ENCODE measurements at places on chromosomes 2 and 18.

DNA sequence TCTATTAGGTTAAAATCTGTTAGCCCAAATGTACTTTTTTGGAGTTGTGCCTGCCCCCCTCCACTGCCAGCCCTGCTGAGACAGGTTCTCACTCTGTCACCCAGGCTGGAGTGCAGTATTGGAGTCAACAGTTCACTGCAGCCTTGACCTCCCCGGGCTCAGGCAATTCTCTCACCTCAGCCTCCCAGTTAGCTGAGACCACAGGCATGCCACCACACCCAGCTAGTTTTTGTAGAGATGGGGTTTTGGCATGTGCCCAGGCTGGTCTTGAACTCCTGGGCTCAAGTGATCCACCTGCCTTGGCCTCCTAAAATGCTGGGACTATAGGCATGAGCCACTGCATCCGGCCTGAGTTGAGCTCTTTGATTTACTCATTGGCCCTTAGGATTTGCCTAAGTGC, 110.7 kb downstream of the ICA1L start:
- DNase-seq = no peak

DNA sequence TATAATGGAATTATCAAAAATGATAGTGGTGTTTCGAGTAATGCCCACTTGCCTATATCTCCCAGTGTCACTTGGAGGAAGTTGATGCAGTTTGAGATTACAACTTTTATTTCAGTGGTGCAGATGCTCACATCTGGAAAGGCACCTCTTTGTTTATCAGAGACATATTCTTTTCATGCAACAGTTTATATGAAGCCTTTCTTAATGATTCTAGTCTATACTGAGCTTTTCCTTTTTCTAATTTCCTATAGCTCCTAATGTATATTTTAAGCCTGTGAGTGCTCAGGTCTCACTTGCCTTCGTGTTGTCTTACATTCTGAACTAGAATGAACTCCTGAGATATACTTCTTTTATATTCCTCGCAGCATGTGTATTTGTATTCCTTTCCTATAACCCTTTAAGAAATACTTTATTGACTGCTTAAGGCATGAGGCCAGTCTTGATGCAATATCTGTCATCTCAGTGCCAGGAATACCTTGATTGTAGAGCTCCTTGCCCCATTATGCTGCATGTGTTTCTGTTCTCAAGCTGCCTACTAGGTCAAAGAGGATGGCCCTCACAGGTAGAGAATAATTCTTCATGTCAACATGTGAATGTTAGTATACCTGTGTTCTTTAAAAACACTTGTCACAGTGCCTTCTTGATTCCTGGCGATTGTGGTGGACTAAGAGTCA, 52.6 kb downstream of the VRK2 start:
- no peak for DNase-seq

DNA sequence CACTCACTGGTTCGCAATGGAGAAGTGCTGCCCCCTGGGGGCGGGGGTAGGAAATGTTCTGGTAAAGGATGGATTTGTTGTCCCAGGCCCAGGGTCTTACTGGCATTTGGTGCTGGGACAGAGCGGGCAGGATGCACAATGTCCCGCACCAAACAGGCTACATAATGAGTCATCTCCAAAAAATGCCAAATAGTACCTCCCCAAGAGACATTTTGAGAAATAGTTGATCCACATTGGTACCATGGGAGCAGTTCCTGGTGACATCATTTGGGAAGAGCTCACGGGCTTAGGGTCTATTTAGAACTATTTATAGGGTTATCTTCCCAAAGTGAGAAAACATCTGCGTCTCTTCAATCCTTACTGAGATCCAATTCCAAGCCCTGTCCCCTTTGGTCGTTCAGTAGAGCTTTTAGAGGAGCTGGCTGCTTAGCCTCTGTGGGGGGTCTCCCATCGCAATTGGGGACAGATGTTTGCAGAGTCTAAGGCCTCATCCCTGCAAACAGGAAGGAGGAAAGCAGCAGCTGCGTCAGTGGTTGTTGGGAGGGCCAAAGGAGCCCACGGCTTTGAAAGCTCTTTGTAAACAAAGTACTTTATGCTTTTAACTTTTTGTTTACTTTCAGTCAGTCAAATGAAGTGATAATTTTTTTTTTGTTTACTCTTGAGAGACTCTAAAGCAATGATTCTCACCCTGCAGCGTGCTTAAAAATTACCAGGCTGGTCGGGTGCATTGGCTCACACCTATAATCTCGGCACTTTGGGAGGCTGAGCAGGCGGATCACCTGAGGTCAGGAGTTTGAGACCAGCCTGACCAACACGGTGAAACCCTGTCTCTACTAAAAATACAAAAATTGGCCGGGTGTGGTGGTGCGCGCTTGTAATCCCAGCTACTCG, 49.3 kb downstream of the GREB1 start:
- DNase-seq = peak; percentile 34

DNA sequence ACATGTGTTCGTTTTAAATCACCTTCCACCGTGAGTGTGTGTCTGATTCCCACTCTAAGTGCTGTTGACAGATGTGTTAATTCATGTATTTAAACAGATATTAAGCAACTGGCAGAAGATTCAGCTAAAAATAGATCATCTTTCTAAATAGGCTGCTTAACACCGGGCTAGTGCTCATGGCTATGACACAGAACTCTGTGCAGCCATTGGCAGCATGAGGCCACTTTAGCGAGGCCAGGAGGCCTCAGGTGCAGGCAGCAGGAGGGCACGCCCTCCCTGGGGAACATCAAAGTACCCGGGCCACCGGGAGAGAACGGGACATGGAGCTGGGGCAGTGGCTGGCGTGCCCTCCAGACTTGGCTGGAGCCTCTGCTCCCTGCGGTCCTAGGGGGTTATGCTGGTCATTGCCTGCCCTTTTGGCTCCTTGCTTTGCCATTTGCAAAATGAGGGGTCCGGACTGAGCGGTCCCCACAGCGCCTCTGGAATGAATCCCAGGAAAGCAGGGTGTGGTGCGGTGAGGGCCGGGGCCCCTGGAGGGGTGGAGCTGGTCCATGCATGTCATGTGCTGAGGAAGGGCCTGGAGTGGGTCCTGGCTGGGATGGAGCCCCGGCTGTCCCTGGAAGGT, 62.8 kb upstream of the HDAC4 start:
- DNase-seq = no peak

DNA sequence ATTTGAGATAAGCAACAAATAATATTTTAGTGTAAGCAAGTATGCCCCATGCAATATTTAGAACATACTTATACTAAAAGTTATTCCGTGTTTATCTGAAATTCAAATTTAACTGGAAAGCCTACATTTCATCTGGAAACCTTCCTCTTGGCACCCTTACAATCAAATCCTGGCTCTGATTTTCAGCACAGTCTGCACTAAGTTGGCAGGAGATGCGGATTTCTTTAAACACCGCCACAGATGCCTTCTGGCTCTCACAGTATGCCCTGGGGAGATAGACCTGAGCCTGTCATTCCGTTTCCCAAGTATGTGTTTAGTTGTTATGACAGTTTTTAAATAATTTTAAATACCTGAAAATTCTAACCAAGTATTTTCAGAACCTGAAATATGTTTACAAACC, 7.3 kb upstream of the MLPH start:
- peak; percentile 1 for DNase-seq

GRCh38 chr18:49597157-49597931, 35.5 kb downstream of the LIPG start:
- no peak for DNase-seq

DNA sequence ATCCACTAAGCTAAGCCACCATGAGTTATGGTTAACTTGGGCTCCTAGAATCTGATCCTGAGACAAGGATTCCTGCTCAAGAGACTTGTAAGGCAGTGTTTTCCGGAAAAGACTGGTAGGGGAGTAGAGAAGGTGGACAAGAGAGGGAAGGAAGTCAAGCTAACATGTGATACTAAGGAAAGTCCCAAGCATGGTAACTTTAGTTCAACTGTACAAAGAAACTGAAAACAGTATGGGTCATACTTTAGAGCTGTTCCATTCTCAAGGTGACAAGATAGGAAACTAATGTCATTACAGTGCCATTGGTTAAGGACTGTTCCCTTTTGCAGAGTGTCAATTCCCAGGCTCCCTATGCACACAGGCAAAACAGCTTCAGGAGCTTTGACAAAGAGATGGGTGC, 5.8 kb downstream of the MYO5B start:
- no peak for DNase-seq

GRCh38 chr2:134465228-134466105, 211.6 kb downstream of the MGAT5 start:
- DNase-seq = no peak

- DNase-seq = no peak
Observed at GRCh38 chr2:98461498-98462049, 16.9 kb downstream of the INPP4A start.

GRCh38 chr2:102735416-102736109, 26.3 kb upstream of the TMEM182 start:
- DNase-seq = no peak

GRCh38 chr18:41153871-41154270, 801.2 kb upstream of the PIK3C3 start:
- no peak for DNase-seq

GRCh38 chr2:182638667-182639066, 77.4 kb upstream of the DNAJC10 start:
- DNase-seq = no peak

- no peak for DNase-seq
Observed at GRCh38 chr2:112938904-112939303, 27.9 kb downstream of the IL37 start.

- no peak for DNase-seq
Observed at GRCh38 chr2:59312967-59313940, 1072.1 kb upstream of the FANCL start.

- no peak for DNase-seq
Observed at GRCh38 chr18:70082430-70082829, 123.1 kb downstream of the RTTN start.

DNA sequence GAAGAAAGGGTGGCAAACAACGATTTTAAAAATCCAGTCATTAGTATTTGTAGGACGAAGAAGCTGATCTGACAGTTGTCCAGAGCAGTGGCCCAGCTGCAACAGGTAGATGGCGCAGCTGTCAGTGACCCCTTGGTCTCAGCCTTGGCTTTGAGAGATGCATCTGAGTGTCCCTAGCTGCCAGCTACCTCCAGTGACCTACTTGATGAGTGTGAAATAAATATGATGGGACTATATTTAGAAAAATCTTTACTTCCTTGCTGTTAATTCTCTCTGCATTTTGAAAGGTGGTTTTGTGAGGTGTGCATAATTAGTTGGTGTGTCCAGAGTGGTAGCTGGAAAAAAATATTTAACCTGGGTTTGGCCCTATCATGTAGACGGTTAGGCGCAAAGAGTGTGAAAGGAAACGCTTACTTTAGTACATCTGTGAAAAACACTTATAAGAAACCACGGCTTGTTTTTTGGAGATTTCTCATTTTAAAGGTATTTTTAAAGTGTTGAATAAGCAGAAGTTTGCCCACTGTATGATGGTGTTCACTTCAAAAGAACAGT, 963 bp downstream of the INPP1 start:
- no peak for DNase-seq

DNA sequence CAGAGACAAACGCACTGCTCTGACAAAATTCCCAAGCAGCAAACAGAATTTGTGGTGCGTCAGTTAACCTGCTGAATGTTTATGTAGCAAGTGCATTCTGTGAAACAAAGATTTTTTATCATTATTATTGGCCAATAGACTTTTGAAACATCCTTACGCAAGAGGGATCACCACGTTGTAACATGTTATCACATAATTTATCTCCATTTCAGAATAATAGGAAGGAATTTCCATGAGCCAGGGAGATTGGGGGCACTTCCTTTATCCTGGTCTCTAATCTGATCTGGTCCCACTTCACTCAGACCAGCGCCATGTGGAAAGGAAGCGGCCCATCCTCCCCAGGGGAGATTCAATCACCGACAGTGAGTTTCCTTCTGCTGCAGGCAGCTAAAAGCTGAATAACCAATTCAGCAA, 166.1 kb downstream of the PID1 start:
- no peak for DNase-seq

- peak; percentile 20 for DNase-seq
Observed at GRCh38 chr2:124810132-124810531, 785.0 kb downstream of the CNTNAP5 start.

- DNase-seq = no peak
Observed at GRCh38 chr2:209389171-209389618, 34.7 kb upstream of the MAP2 start.

DNA sequence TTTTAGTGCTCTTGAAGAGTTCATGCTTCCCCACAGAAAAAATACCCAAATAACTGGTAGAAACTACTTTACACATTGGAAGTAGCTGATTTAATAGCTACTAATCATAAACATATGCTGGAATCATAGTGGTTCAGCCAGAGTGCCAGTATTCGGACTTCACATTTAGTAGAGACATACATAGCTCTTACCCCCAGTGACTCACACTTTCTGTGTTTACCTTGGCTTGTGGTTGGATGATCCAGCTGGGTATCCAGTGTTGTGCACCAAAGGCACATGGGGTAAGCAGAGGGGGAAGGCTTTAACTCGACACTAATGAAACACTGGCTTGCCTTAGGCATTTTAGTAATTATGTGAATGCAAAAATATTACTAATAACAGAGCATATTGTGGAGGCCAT, 18.1 kb downstream of the ARHGAP28 start:
- DNase-seq = no peak

DNA sequence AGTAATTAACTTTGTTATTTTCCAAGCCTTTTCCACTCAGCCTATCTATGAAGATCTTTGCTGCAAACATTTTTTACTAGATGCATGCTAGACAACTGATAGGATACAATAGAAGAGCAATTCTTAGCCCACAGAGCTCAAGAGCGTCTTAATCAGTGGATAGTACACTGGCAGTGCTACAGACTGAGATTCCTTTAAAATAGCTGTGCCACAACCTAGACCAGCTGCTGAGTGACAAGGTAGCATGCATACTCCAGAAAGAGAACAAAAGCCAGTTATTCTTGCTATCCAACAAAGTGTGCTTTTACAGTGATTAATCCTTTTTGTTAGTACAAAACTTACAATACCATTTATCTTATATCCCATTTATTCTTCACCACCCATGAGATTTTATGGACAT, 507.9 kb upstream of the SYT4 start:
- DNase-seq = no peak

GRCh38 chr2:71614976-71615766, 161.8 kb downstream of the DYSF start:
- DNase-seq = no peak

DNA sequence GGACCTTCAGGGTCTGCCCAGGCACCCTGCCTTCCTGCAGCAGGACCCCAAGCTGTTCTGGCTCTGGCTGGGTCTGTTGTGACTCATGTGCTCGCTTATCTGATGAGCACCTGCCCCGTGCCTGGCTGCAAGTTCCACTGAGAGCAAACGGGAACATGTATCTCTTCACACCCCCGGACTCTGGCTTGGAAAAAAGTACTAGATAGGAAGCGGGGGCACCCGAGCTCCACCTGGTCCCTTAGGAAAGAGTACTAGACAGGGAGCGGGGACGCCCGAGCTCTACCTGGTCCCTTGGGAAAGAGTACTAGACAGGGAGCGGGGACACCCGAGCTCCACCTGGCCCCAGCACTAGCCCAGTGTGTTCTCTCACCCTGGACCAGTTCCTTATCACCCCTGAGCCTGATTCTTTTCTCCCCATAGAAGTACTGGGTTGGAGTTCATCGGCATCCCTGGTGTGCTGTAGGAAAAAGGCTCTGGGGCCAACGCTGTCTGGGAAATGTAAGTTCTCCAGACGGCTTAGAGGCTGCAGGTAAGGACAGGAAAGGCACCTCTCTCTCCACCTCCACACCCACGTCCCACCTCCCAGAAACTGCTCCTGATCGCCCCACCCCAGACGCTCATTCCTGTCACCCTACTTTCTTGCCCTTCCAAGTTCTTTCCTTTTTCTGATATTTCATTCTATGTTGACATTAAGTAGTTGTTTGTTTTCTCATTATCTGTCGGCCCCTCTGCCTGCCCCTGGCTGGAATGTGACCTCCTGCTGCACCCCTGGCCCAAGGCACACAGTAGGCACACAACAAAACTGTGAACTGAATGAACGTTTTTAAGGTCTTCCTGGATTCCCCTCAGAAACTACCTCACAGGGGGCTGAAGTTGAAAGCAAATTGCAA, 40.2 kb downstream of the HDAC4 start:
- no peak for DNase-seq
